ENCODE measurements at places on chromosomes 13 and 19. TPM values are rescaled to one million over a fixed set of nuclear protein-coding genes. Genes with fewer than 3 reads are reported as not detected.

- H3K36me3 ChIP-seq = no peaks in the 10 kb centered on the region
- peaks cover 9% of the 10 kb centered on the region for H3K4me1 ChIP-seq
- no peak overlapping the region for H3K27ac ChIP-seq
- no peaks in the 10 kb centered on the region for H3K27me3 ChIP-seq
Measured at GRCh38 chr13:44259045-44260027, 114.3 kb upstream of the SERP2 start.

DNA sequence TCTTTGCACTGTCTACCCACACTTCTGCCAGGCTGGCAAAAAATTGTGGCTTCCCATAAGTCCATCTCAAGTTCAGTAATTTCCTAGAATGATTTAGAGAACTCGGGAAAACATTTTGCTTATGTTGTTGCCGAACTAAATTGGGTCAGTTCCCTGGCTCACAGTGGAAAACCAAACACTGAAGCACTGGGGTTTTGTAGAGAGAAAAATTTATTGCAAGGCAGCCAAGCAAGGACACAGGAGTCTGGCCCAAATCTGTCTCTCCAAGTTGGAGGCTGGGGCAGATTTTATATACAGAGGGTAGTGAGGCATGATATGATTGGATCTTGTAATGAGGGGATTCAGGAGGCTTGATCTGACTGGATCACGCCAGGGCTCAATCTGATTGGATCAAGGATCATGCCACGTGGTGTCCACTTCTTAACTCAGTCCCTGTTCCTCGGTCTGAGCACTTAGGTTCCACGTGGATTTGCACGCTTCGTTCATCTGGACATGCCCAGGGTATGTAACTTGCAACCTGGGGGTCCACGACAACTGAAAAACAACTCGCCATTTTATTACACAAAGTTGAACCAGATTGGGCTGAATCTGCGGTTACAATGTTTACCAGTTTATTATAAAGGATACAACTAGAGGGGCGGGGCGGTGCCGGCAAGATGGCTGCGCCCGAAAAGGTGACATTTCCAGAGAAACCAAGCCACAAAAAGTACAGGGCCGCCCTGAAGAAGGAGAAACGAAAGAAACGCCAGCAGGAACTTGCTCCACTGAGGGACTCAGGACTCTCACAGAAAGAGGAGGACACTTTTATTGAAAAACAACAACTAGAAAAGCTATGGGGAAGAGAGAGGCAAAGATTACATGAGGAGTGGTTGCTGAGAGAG is 7.3 kb downstream of the CD209 start:
- no peaks in the 10 kb centered on the region for H3K36me3 ChIP-seq
- no peak for DNase-seq
- no peak overlapping the region for H3K27ac ChIP-seq
- no peak overlapping the region for H3K4me3 ChIP-seq

GRCh38 chr13:84279166-84279565 is 396.9 kb upstream of the SLITRK1 start:
- no peaks in the 10 kb centered on the region for H3K36me3 ChIP-seq
- H3K4me1 ChIP-seq = peaks cover 4% of the 10 kb centered on the region
- no peak overlapping the region for H3K27ac ChIP-seq
- H3K4me3 ChIP-seq = no peak overlapping the region

TMEM272 gene
- total RNA-seq = 1.3 TPM

PRODH2 gene
- 5.3 TPM for total RNA-seq

DNA sequence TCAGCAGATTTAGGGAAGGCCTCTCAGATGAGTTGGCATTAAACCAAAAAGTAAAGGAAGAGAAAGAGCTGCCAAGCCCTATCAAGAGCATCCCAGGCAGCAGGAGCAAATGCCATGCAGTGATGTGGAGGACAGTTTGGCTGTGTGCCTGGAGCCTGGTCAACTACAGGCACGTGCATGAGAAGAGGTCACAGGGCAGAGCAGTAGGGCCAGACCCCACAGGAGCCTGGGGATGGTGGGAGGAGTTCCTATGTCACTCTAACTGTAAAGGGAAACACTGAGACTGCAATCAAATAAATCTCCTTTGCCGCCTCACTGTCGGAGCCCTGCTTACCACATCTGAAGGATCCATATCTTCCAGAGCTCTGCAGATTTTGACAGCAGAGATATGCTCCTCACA is 240.5 kb downstream of the ENOX1 start:
- no peak overlapping the region for H3K4me3 ChIP-seq
- H3K27ac ChIP-seq = no peak overlapping the region
- H3K27me3 ChIP-seq = no peaks in the 10 kb centered on the region
- peaks cover 16% of the 10 kb centered on the region for H3K4me1 ChIP-seq
- no peaks in the 10 kb centered on the region for H3K36me3 ChIP-seq

SHANK1 gene
- total RNA-seq = 0.36 TPM

All from progenitor cell of endocrine pancreas (in vitro differentiated cells).